H9 (cell line): ENCODE measurements at places on chromosomes 1 and 21. TPM values are rescaled to one million over a fixed set of nuclear protein-coding genes. Genes with fewer than 3 reads are reported as not detected.

Gene LSS
- 68.7 and 69.2 TPM in 2 replicates for total RNA-seq

Gene PARP1
- 331 and 337 TPM in 2 replicates for total RNA-seq

Gene LEPR
- 3.3 TPM in 2 replicates for total RNA-seq

Gene PAX7
- total RNA-seq = 0.09 and 0.15 TPM in 2 replicates

Gene SYTL1
- 12.0 and 13.0 TPM in 2 replicates for total RNA-seq

Gene ESPN
- total RNA-seq = 53.1 and 59.3 TPM in 2 replicates

Gene CHD5
- 0.99 and 1.6 TPM in 2 replicates for total RNA-seq

Gene CHI3L2
- not detected in 2 replicates for total RNA-seq

Gene FNDC10
- 15.2 TPM in 2 replicates for total RNA-seq

Gene CD1E
- not detected in 2 replicates for total RNA-seq

Gene CCDC18
- 17.3 and 19.5 TPM in 2 replicates for total RNA-seq

Gene IL10
- total RNA-seq = not detected in 2 replicates

Gene HAX1
- total RNA-seq = 79.8 and 80.4 TPM in 2 replicates

Gene ARMH1
- 0.68 and 1.0 TPM in 2 replicates for total RNA-seq

Gene CFAP57
- 0.11 and 0.33 TPM in 2 replicates for total RNA-seq

Gene KCND3
- total RNA-seq = 0.15 TPM in 2 replicates

Gene GBP4
- total RNA-seq = not detected in 2 replicates

Gene IQGAP3
- 24.5 and 24.7 TPM in 2 replicates for total RNA-seq

Gene SPRR5
- not detected in 2 replicates for total RNA-seq

Gene LIN28A
- 1,267 and 1,289 TPM in 2 replicates for total RNA-seq

Gene NR1I3
- not detected in 2 replicates for total RNA-seq

Gene ALX3
- total RNA-seq = not detected in 2 replicates

Gene GSTM5
- total RNA-seq = not detected in 2 replicates

Gene SH3BGR
- total RNA-seq = 2.9 and 4.3 TPM in 2 replicates

Gene ACOT7
- total RNA-seq = 85.2 and 87.4 TPM in 2 replicates

Gene TGFBR3
- 2.4 and 3.6 TPM in 2 replicates for total RNA-seq

Gene ACTL8
- total RNA-seq = 0.26 TPM in 1 of 2 replicates, not detected in the other

Gene SPRR1B
- total RNA-seq = not detected in 2 replicates

Gene DPT
- not detected in 2 replicates for total RNA-seq

Gene ST6GALNAC5
- 3.3 and 3.8 TPM in 2 replicates for total RNA-seq

Gene MYBPH
- not detected in 2 replicates for total RNA-seq

Gene TNFRSF9
- total RNA-seq = not detected in 2 replicates

Gene CYP4B1
- total RNA-seq = not detected in 2 replicates

Gene IGSF5
- 1.9 and 2.1 TPM in 2 replicates for total RNA-seq

Gene EVA1C
- 0.98 and 1.8 TPM in 2 replicates for total RNA-seq

Gene MAP3K21
- total RNA-seq = 11.6 and 11.7 TPM in 2 replicates

Gene APOBEC4
- not detected in 2 replicates for total RNA-seq

Gene KRTAP8-1
- not detected in 2 replicates for total RNA-seq

Gene NUDT4B
- total RNA-seq = not detected in 2 replicates

Gene ADAMTS5
- 0.90 and 0.99 TPM in 2 replicates for total RNA-seq

Gene DNM3
- 2.7 and 3.3 TPM in 2 replicates for total RNA-seq

Gene ZNF697
- total RNA-seq = 17.4 and 17.9 TPM in 2 replicates
